ENCODE measurements at places on chromosomes 6 and 20. TPM values are rescaled to one million over a fixed set of nuclear protein-coding genes. Genes with fewer than 3 reads are reported as not detected.

The EFCAB8 gene
- not detected for polyA plus RNA-seq

- DNase-seq, result no peak
Observed at GRCh38 chr6:36631326-36632011, 37.3 kb downstream of the SRSF3 start.

The PARD6B gene
- polyA plus RNA-seq, result 0.96 TPM

GRCh38 chr6:139779988-139780774, 405.7 kb upstream of the CITED2 start:
- no peak for DNase-seq

Measured in immature natural killer cell (primary cell).